Nucleus accumbens (tissue), 56 donors: ENCODE measurements at places on chromosomes 6 and 20.

DNA sequence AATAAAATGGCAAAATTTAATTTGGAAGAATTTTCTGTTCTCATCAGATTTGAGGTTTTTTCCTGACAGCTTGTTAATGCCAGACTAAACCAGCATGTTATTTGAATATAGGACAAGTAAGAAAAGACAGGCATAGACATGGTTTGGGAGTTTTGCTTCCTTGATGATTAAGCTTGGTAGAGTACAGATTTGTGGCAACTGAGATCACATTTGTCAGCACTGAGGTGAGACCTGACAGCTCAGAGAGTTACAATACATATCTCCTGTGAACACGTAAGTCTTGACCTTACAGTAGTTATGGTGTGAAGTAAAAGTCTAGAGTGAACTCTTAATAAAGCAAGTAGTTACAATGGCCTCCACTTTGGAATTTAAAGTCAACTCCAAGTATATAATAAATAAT lies 34.5 kb downstream of the CENPW start:
- no peak for DNase-seq

- no peak for DNase-seq
Observed at GRCh38 chr20:52269321-52269720, 77.7 kb upstream of the ZFP64 start.

- no peak for DNase-seq
Observed at GRCh38 chr6:13368731-13369115, 40.4 kb upstream of the TBC1D7 start.

DNA sequence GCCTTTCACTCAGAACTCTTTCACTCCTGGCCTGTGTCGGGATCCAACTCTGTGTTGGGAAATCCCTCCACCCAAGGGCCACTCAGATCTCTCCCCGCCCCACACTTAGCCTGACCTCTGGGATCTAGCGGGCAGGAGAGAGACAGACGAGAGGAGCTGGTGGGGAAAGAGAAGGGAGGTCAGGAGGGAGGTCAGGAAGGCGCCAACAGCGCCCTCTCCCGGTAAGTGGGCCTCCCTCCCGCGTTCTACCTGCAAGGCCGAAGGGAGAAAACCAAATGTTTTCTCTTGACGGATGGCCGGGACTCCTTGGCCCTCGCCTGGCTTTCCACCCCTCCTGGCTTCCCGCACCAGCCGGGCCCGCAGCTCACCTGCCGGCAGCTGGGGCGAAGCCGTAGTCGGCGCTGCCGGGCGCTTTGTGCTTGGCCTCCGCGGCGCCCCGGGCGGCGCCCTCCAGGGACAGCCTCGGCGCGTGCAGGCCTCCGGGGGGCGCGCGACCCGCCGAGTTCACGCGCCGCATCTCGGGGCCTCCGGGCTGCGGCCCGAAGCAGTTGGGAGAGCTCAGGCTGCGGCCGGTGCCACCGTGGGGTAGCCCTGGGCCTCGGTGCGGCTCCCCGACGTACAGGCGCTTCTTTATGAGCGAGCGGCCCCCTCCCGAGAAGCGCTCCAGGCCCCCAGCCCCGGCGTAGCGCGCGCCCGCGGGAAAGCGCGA lies 38.2 kb downstream of the C6orf132 start:
- no peak for DNase-seq

DNA sequence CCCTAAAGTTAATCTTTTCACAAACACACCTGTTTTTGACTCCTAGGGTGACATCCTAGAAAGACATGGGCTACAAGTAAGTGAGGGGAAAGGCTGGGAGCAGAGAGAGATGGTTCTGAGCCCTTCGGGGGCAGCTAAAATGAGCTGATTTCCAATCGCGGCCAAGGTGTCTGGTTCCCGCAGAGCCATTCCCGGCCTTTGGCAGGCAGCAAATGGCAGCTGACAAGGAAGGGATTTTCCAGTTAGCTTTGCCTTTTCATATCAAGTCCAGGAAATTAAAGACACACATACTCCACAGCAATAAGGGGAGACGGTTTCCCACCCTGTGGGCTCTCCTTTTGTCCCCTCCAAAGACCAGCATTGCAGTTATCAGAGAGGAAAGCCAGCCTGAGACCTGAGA lies 228.5 kb downstream of the ZMYND8 start:
- no peak for DNase-seq

GRCh38 chr6:144296973-144297372 lies 11.8 kb downstream of the UTRN start:
- DNase-seq, result no peak

DNA sequence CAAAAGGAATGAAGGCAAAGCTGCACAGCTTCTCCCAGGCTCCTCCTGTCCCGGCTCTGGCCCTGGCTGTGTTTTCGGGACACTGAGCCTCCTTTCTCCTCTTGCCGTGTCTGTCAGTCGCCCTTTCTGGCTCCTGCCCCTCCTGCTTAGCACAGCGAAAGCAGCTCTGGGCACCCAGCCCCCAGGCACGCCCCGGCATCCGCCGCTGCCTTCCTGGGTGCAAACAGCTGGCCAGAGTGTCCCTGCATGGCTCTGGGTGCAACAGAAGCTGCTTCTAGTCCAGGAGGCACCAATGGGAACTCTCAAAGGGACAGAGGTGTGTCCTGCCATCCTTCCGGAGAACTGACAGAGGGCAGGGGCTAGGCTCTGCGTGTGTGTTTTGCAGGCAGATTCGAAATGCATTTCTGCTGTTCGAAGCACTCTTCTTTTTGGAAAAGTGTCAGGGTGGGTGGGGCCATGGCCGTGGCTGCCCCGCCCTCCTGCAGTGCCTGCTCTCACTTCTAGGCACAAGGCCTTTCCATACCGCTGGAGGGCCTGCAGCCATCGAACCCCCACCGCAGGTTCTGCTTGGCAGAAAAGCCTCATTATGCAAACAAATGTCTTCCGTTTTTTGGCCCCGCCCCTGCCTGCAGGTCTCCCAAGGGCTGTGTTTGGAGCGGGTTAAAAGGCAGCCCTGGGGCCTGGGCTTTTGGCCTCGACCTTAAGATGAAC lies 15.5 kb downstream of the COL9A3 start:
- DNase-seq, result peak; percentile 12

GRCh38 chr6:107576852-107577251 lies 86.9 kb downstream of the SOBP start:
- no peak for DNase-seq

- DNase-seq, result no peak
Observed at GRCh38 chr6:109166673-109167072, 71.4 kb downstream of the CEP57L1 start.

DNA sequence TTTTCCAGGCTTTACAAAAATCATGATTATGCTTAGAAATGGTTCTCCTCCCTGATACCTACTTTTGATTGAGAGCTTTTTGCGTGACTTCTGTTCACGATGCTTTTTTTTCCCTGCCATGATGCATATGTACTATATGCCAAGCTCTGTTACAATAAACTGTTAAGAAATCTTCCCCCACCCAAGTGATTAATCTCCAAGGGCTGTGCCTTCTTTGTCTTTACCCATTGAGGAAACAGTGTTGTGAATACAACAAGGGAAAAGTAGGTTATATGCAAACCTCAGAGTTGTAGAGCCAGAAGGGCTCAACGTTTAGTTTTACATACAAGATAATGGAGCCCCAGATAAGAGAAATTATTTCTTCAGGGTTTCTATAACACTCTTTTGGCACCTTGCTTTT lies 34.1 kb upstream of the MYLK2 start:
- DNase-seq, result no peak

GRCh38 chr20:1811621-1812498 lies 83.3 kb upstream of the SIRPA start:
- no peak for DNase-seq

GRCh38 chr20:44326391-44327159 lies 10.3 kb upstream of the R3HDML start:
- DNase-seq, result no peak

DNA sequence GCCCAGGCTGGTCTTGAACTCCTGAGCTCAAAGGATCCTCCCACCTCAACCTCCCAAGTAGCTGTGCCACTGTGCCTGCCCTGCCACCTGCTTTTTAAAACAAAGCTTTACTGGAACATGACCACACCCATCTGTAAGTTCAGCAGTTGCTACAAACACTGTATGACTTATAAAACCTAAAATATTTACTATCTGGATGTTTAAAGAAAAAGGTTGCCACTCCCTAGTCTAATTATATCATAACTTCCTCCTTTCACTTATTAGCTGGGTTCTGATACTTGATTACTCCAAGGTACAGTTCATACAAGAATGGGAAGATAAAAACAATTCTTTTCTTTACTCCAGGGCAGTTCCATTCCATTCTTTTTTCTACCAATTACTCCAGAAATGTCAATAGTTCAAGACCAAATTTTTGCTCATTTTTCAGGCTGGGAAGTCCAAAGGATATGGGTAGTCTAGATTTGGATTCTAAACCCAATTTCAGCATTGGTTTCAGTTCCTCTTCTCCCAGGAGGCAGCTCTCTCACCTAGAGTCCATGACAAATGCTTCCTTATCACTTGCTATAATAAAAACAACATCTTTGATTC lies 63.1 kb downstream of the SEC63 start:
- DNase-seq, result no peak

GRCh38 chr6:138129190-138129589 lies 22.0 kb upstream of the PERP start:
- DNase-seq, result no peak

DNA sequence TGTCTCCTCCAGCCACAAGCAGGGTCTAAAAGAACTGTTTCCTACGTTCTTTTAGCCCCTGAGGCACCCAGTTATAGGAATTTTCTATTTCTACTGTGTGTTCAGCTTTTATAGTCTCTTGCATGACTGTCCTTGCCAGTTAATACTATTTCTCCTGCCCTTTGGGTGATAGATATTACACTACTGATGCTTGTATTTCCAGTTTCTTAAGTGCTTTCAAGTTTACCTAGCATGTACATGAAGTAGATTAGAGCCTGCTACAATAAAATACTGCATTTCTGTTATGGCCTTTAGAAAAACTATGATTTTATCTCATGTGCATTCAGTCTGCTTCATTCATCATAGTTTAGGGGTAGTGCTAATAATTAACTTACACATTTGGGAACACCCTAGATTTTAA lies 89.6 kb downstream of the FOXO3 start:
- no peak for DNase-seq
